ENCODE measurements at places on chromosomes 3 and 15.

- no peak for DNase-seq
These were observed 12.1 kb upstream of the DNAJC13 start for GRCh38 chr3:132405188-132405587.

- DNase-seq = no peak
These were observed 219.9 kb downstream of the GAP43 start for GRCh38 chr3:115843206-115843605.

GRCh38 chr3:62723914-62724217, 151.3 kb downstream of the CADPS start:
- DNase-seq = no peak

DNA sequence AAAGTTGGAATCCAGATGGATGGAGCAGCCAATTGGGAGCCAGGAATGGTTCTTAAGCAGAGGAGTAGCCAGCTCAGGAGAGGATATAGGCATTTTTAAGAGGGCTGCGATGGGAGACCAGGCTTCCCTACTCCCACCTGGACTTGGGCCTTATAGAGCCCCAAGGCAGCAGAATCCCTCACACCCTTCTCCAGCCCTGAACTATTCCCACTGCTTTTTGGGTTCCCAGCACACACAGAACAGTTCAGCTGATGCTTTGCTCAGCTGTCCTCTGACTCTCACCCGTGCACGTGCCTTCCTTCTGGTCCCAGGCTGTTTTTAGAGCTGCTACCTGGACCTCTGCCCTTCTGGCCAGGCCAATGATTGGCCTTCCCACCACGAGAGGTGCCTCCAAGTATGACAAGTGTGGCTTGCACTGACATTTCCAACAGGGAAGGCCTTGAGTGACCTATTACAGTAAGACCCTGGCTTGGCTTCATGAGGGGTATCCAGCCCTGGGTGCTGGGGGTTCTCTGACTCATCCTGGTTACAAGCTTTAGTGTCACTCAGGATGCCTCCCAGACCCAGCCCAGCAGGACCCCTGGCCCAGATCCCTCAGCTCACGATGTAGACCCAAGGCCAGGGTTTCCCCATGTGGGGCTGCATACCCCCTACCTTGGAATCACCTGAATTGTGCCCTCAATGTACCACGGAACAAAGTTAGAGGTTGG, 25.2 kb downstream of the NOX5 start:
- no peak for DNase-seq

DNA sequence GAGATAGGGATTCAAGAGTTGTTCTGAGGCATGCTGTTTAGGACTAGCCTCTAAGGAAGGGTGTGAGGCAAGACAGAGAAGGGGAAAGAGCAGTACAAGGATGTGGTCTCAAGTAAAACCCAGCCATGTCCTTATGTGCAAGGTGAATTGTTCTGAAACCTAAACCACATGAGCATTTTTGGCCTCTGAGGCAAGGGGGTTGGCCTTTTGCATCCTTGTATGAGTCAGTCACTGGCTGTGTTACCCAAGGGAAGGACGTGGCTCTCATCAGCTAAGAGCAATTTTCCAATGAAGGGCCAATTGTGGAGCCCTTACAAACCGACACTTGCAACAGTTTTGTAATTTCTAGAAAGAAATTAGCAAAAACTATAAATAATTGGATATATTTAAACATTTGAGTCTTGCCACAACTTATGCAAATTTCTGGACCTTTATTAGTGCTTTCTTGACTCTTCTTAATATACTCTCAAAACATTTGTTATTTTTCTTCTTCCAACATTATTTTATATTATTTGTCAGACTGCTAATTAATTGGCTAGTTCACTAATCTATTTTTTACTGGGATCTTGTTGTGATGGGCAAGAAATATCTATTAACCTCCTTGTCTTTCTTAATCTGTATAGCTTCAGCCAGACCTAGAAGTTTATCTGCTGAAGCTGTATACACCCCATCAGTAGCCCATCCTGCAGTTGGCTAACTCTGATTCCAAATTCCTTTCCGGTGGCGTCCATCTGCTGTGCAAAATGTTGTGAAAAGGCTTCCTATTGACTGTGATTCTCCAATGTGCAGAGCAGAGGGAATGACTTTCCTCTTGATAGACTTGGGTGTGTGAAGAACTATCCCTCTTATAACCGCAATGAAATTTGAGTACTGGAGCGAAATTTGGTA, 97.7 kb upstream of the P2RY1 start:
- DNase-seq = no peak

- no peak for DNase-seq
These were observed 75.7 kb downstream of the ITPR1 start for GRCh38 chr3:4568841-4569240.

GRCh38 chr3:124467980-124468902, 262.0 kb upstream of the UMPS start:
- peak; percentile 60 for DNase-seq

GRCh38 chr3:140530131-140530530, 147.7 kb upstream of the TRIM42 start:
- no peak for DNase-seq

GRCh38 chr3:117589454-117589853, 879.9 kb downstream of the TUSC7 start:
- DNase-seq = no peak

DNA sequence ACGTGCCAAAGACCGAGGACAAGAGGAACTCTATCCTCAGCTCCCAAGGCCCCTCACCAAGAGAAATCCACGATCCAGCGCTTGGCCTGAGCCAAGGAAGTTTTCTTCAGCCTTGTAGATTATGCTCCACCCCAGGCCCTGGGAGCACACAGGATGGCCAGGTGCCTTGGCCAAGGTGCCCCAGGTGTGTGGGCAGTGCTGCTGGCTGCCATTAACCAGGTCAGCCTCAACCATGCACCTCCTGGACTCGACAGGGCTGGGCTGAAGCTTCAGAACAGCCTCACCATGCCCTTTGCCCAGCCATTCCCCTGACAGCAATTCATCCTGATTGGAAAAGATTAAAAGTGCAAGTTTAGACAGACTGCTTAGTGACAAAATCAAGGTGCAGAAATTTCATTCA, 10.9 kb upstream of the MESP1 start:
- no peak for DNase-seq

- DNase-seq = no peak
These were observed at the start of gene DCLK3 for GRCh38 chr3:36763850-36764703. Gene DCLK3 (minus strand): TSS chr3:36764553. CDS start chr3:36764263, 290 bp downstream.

DNA sequence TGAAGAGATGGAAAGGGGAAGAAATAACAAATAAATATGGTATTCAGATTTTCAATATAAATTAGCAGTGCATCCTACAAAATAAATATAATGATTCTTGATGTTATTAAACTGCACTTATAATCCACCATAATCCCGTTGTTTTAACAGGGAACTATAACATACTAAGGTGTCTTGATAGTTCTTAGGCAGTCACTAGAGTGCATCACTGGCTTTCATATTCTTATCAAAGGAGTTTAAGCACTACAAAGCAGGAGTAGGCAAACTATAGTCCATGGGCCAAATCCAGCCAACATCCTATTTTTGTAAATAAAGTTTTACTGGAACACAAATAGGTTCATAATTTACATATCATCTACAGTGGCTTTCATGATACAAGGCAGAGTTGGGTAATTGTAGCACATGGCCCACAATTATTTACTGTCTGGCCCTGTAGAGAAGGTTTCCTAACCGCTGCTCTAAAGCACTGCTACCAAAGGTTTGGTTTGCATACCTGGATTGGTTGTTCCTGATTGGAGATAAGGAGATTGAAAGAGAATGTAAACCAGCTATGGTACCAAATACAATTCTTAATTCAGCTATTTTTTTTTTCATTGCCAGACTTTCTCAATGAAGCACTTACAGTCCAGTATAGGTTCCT, 104.3 kb downstream of the ZNF280D start:
- no peak for DNase-seq

DNA sequence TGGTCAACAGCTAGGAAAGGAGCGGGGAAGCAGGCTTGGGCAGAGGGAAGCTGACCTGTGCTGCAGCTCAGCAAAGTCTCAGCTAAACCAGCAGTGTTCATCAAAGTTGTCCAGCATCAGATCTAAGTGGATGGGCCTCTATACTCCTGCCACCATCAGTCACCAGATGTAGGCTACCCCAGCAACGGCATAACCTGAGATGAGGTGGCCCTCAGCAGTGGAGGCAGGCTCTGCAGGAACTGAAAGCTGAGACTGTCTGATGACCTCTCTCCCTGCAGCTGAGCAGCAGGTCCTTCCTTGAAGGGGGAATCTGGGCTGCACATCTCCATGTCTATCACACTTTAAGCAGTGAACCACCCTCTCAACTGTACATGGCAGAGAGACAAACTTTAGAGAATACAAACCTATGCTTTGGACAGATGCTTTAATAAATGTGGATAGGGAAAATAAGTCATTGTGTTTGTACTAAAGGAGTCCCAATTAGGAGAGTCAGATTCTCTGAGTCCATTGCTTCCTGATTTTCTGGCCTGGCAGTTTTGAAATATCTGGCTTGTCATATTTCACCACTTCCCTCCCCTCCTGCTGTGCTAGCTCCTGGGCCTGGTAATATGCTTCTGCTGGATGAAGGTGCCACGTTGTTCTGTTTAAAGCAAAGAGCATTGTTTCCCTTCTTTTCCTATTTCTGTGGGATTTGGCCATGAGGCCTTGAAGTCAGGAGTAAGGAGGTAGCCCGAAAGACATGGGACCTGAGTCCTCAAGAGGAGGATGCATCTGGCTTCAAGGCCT, 11.1 kb upstream of the PSTPIP1 start:
- DNase-seq = peak; percentile 33
